ENCODE measurements at places on chromosomes 3 and 15.

DNA sequence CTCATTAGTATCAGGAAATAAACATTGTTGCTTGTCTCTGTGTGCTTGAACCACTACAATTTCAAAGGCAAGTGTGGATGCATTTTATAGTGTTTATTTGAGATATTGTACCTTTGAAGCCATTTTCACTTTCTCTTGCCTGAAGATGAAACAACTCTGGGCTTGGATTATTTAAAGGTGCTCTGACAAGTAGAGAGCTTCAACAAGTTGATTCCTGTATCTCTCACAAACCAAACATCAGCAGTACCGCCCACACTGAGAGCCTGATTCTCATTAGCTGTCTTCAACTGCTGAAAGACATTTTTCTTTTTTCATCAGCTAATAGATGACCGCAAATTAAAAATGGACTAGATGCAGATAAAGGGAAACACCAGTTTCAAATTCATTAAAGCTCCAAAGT is 806 bp upstream of the CERS3 start:
- no peak for DNase-seq

DNA sequence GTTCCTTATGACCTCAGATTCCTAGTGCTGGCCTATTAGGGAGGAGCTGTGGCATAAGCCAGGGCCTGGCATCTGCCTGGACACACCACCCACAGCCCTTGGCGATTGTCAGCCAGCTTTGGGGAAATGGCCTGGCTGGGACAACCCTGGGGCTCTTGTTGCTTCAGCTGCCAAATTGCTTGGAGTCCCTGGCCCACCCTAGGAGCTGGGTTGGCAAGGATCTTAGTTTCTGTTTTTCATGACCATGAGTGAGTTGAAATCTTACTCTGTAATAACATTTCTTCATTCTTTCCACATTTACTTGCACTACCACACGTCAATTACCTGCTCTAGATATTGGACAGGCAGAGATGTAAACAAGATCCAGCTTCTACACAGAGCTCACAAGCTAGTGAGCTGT is 1.9 kb upstream of the MYZAP start:
- no peak for DNase-seq

DNA sequence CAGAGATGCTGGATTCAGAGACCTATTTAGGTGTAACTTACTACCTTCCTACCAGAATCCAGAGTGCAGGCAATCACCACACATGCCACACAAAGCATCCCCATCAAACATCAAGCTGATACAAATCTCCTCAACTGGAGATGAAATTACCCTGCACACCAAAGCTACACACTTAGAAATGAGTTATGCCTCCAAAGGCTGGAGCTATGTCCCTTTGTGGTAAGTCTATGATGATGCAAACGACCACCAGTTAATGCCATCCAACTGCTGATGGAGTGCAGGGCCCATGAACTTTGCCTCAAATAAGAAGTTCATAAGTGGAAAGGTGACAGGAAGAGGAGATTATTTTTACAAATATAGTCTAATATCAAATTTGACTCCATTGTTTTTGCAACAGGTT is 38.1 kb downstream of the PDZRN3 start:
- DNase-seq = no peak

- no peak for DNase-seq
These were observed 108.8 kb upstream of the PLAAT1 start for GRCh38 chr3:193132241-193132640.

GRCh38 chr3:176526225-176526624 is 671.1 kb downstream of the TBL1XR1 start:
- no peak for DNase-seq

DNA sequence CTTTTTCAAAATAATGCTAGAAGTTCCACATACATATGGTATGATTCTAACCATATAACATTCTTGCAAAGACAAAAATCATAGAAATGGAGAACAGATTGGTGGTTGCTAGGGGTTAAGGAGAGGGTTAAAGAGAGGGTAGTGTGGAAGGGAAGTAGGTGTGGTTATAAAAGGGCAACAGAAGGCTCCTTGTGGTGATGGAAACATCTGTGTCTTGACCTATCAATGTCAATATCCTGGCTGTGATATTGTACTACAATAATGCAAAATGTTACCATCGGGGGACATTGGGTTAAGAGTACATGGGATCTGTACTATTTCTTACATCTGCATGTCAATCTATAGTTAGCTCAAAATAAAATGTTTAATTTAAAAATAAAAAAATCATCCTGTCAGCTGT is 67.8 kb upstream of the FSIP1 start:
- no peak for DNase-seq

DNA sequence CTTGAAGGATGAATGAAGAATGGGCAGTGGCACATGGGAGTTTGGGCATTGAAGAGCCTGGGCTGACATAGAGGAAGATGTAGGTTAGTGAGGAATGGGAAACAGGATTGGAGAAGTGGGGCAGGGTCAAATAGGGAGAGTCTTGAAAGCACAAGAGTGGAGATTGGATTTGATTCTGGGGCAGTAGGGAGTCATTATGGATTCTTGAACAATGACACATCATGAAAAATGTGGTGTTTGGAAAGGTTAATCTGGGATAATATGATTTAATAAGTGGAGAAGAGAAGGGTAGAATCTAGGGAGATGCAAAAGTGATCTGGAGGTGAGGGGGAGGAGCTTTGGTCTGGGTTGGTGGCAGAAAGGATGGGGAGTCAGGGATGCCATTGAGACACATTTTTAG is 45.4 kb upstream of the ROPN1 start:
- no peak for DNase-seq

GRCh38 chr15:37206690-37207089 is 106.3 kb upstream of the MEIS2 start:
- DNase-seq = no peak

GRCh38 chr3:56681984-56682461 is 1.0 kb downstream of the TASOR start:
- no peak for DNase-seq

DNA sequence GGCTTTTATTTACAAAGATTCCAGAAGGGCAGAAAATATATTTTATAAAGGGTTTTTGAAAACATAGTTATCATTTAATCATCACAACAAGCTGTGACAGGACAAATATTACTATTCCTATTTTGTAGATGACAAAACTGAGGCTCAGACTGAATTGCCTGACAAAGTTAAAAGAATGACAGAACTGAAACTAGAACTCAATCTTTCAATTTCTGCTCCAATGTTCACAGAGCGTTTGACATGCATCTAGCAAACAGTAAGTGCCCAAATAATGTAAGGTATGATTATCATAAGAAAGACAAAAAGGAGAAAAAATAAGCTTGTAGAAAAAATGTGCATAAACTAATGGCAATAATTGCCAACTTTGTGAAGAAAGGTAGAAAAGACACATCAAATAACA is 61.9 kb downstream of the SCAPER start:
- DNase-seq = no peak

DNA sequence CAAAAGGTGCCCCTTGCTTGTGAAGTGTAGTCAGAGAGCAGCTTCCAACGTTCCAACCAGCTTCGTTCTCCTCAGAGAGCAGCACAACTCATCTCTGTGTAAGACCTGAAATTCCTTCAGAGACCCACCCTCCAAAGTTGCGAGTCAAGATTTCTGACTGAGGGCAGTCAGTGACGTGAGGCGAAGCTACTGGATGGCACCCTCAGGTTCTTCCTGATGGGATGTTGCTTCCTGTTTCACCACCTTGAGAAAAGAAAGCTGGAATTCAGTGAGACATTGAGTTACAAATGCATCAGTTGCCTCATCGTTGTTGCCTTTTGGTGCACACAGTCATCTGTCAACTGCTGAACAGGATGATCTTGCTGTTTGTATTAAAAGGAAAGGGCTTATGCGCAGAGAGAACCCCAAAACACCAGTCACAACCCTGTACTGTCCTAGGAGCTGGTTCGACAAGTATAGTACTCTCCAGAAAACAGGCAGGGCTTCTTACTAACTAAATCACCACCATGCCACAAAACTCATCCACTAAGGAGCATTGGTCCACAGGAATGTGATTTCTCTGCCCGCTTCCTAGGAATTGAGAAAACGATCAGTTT is at the start of gene CERS3:
Gene CERS3, minus strand, starts transcription at position 118 of the 596 bp plus-strand sequence. CDS start 27,101 bp downstream, outside the sequence.
- DNase-seq = no peak

DNA sequence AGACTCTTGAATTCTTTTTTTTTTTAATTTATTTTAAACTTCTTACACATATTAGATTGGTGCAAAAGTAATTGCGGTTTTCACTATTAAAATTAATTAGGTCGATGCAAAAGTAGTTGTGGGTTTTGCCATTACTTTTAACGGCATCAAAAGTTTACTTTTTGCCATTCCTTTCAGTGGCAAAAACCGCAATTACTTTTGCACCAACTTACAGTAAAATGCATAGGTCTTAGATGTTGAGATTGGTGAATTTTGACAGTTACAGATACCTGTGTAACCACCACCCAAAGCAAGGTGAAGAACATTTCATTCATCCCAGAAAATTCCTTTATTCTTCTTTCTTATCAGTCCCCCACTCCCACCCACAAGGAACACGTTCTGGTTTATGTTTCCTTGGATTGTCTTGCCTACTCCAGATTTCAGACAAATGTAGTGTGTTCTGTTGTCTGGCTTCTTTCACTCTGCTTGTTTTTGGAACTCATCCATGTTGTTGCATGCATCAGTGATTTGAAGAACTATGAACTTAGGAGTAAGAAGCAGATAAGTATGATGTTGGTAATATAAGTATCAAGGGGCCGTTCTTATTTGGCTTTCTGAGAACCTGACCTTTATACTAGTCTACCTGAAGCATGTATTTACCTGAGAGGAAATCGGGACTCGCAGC is 198.4 kb upstream of the UBE2E1 start:
- DNase-seq = no peak

GRCh38 chr3:156449710-156450574 is 105.0 kb downstream of the SSR3 start:
- peak; percentile 7 for DNase-seq

GRCh38 chr3:10520072-10520471 is 14.7 kb upstream of the ATP2B2 start:
- no peak for DNase-seq

DNA sequence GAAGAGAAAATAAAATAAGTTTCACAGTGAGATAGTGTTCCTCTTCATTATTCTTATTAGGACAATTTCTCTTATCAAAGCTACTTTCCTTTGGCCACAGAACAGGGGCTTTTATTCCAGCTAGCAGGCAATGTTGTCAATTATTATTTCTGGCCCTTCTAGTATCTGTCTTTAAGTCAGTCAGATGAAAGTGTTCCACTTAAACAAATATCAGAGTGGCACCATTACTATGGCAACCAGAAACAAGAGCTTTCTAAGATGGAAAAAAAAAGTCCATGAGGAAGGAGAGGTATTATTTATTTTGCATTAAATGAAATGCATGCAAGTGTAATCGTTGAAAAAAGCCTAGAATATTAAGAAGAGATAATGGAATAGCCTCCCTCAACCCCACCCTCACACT is 426.4 kb downstream of the TUSC7 start:
- no peak for DNase-seq

GRCh38 chr15:77224352-77224751 is 153.4 kb upstream of the TSPAN3 start:
- no peak for DNase-seq

DNA sequence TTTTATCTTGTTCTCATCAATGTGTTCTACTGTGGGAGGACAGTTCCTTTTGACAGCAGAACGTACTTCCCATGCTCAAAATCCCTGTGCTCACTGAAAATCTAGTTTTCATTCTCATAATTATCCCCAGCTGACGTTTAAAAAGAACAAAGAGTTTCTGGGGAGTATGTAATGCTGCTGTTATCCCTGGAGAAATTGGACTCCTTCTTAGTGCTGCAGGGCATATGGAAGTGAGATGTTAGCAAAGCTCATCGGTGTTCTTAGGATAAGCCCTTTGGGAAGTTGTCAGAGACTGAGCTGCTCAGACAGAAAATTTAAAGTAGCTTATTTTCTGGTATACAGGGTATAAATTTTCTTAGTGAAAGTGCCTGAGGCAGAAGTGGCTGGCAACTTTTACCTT is 66.5 kb downstream of the CDAN1 start:
- DNase-seq = no peak

DNA sequence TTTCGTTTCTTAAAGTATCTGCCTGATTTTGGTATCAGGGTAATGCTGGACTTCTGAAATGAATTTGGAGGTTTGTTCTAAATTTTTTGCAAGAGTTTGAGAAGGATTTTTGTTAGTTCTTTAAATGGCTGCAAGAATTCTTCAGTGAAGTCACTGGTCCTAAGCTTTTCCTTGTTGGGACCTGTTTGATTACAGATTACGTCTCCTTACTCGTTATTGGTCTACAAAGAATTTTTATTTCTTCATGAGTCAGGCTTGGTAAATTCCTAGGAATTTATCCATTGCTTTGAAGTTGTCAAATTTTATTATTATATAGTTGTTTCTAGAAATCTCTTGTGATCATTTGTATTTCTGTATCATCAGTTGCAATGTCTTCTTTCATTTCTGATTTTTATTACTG is 196.0 kb downstream of the DPH6 start:
- DNase-seq = no peak

DNA sequence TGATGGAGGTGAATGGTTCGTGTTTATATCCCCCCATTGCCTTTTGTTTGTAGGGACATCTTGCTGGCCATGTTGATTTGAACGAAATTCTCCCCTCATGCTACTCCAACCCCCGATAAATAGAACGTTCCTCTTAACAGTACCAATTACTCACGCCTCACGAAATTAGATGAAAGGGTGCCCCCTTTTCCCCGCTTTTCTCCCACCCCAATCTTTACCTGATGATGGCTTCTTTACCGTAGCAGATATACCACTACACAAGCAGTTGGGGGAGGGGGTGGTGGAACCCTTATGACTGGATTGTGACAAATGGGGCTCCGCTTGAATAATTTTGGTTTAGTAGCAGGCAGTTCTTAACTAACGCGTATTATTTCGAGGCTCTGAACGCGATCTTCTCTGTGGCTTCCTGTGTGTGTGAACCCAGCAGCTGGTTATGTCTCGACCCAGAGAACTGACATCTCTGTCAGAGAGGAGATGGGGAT is 1.1 kb downstream of the PIAS1 start:
- DNase-seq = peak; percentile 76

- DNase-seq = no peak
These were observed 149.7 kb downstream of the RBMS3 start for GRCh38 chr3:29430558-29430971.

- no peak for DNase-seq
These were observed 36.7 kb upstream of the CTDSPL start for GRCh38 chr3:37824954-37825328.

- DNase-seq = no peak
These were observed 289.1 kb downstream of the GAP43 start for GRCh38 chr3:115912372-115912771.

DNA sequence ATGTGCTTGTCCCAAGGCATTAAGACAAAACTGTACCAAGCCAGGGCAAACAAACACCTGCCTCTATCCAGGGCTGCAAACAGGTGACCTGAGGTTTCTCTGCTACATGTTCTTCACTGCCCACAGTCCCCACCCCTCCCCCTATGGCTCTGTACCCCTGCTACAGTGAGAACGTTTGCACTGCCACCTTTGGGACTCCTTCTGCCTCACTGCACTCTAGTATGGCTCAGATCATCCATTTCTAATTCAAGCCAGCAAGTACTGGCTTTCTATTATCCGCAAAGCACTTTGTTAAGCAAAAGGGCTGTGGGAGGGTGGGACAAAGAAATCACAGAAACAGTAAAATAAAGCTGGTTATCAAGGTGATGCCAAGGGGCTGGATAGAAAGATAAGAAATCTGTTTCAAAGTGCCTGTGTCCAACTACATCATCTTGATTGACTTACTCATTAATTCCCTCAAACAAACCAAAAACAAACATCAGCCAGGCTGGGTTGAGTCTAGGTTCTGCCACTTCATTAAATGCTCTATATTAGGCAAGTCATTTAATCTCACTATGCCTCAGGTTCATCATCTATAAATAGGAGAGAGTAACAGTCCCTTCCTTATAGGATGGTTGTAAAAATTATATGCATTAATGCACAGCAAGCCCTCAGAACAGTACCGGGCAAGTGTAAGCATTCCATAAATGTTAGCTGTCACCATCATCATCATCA is 95.3 kb downstream of the PDZRN3 start:
- DNase-seq = no peak
